ENCODE measurements at places on chromosomes 6 and 20.

DNA sequence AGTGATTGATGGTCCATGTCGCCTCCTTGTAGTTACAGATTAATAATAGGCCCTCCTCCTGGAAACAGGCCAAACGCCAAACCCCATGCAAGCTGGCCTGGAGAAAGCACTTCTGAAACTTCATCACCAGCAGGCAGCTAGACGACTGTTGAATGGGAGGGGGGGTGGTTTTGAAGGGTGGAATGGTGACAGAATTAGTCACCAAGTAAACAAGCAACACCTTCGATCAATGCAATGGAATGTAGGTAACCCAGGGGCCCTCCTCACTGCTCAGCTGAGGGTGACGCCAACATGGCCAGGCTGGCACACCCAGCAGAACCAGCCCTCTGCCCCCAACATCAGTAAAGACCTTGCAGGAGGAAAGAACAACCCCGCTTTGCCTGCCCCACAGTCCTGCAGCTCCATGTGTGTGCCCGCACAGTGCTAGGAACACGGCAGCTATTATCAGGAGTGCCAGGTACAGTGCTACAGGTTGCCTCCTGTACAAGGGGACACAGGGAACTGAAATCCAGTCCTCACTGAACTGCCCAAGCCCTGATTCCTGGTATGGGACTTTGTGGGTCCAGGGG, 2.7 kb downstream of the BCAS1 start:
- DNase-seq: no peak

DNA sequence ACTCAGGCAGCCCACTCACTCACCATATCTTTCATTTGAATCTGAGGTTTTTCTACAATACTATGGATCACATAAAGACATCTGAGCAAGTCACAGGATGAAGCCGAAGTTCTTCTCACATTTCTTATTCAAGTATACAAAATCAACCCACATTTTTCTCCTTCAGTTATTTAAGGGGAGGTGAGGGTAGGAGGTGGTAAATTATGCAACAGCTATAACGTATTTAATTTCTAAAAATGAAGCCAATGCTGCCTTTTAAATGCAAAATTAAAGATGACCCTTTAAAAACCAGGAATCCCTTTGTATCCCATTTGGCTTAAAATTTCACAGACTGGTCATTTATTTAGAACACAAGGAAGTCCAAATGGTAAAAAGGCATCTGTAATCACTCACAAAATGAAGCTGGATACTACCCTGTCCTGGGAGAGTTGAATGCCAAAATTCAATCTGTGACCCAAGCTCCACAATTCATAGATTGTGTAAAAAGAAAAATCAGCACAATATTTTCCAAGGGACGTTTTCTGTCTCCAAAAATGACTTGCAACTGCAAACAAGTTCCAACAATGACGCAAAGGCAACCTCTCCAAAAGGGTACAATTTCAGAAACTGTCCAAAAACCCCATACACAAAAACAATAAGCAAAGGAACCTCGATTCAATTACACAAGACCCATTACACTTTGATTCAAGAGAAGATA, 48.8 kb downstream of the EPB41L2 start:
- no peak for DNase-seq

DNA sequence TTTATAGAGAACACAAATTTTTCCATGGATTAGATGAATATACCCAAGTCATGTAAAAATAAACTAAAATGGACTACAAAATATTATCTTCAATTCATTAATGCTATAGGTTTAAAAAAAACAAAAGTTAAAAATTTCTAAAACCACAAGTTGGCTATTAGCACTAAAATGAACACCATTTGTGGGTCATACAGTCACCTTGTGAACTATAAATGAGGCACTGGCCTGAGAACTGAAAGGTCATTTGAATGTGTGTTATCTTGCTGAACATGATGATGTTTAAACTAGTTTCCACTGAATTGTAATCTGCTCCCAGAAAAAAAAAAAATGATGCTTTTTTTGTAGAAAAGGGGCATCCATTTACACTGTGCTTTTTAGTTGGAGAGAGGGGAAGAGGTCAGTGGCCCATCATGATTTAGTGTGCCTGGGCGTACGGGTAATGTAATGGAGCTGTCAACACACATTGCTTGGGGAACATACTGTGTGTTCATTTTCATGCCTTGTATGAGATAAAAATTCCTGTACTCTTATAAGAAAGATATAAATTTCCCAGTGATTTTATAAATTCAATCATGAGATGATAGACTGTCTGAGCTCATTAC, 96.6 kb upstream of the FKBP1C start:
- DNase-seq: no peak

DNA sequence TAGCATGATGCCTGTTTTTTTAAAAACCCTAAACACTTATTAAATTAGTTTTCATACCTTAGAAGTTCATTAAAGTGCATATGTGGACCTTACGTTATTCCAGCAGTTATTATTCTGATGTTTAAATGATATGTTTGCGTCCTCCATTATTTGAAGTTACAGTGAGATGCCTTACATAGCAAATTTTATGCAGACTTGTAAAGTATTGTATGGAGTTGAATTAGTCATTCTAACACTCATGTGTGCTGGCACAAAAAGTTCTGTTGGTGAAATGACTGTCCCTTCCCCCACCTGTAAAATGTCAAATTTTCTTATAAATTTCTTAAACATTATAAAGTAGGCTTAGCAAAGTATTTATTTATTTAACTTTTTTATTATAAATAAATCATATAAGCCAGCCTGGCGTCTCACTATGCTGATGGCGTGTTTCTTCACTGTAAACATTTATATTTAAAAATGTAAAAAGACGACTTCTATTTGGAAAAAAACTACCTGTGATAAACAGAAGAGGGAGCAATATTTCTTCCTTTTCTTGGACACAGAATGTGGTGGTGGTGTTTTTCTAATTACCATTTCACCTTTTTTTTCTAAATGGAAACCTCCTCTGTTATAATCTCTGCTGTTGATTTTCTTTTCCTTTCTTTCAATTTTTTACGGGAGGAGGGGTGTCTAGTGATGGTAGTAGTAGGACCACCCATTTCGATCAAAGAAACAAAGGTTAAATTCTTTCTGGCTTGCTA, 155.4 kb downstream of the RFPL4B start:
- DNase-seq: no peak

DNA sequence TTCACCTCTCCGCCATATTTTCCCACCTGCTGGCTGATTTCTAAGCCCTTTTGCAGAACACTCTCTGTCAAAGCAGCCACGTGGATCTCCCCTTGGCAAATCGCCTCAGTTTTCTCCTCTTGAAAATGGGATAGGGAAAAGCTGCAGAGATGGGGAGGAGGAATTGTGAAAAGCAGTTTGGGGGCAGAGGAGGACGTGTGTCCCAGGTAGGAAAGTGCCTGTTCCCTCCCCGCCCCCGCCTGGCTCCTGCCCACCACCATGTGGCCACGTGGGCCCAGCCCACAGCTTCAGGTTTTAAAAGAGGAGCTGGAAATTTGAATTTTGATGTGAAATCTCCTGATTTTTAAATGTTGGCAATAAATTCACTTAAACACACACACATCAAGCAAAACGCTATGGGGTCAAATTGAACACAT, 3.6 kb upstream of the CEBPB start:
- DNase-seq: no peak

GRCh38 chr6:166008441-166009369, 158.9 kb downstream of the TBXT start:
- peak; percentile 38 for DNase-seq

- no peak for DNase-seq
Observed at GRCh38 chr20:11296221-11296620, 621.5 kb upstream of the BTBD3 start.

GRCh38 chr6:152309006-152309405, 328.2 kb downstream of the SYNE1 start:
- no peak for DNase-seq

DNA sequence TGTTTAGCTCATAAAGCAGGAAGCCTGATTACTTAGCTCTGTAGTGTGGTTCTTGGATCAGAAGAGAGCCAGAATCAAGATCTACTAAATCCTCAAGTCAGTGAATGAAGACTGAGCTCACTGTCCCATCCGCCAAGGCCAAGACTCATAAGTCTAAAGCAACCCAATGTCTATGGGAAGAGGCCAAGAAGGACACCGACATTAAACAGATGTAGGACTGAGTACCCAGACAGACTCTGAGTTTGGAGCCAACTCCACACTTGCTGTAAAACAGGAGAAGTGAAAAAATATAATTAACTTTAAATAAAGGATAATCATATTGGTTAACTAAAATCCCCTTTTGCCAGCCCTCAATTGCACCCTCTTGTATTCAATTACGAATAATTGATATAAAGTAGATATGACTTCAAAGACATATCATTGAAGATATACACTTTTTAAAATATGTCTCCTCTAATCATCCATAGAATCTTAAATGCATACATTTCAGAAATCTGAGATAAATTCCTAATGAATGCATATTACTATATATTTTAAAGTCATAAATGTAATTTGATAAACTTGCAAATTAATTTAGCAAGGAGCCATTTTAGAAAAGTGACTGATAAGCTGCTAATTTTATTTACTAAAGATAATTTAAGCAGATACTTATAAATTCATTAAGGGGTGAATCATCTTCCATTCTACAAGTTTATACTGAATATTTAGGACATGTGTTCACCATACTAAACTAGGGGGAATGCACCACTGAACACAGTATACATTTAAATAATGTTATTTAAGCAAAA, 617.0 kb upstream of the ARID1B start:
- no peak for DNase-seq

GRCh38 chr6:125888989-125889656, 67.4 kb upstream of the HINT3 start:
- DNase-seq: no peak

GRCh38 chr6:170269151-170269845, 21.6 kb downstream of the DLL1 start:
- DNase-seq: peak; percentile 95

DNA sequence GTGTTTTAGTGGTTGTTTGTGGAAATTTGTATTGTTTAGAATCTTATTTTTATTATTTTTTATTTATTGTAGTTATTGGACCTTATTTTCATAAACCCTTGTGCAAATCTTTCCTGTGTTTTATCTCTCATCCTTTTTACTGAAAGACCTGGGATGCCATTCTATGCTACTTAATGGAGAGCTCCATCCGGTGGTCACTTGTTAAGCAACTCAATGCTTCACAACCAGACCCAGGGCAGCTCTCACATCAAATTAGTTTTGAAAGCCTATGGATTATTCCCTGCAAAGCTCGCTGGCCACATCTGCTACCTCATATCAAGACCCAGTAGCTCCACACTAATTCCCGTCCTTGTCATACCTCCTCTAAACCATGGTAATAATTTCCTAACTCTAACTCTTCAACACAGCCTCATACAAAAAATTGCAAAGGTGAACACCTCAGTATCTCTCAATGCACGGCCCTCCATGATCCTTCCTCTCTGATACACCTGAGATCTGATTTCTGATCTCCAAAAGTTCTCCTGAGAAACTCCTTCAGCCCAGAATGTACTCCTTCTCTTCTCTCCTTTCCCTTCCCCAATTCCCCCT, 296.6 kb upstream of the MANEA start:
- peak; percentile 19 for DNase-seq

DNA sequence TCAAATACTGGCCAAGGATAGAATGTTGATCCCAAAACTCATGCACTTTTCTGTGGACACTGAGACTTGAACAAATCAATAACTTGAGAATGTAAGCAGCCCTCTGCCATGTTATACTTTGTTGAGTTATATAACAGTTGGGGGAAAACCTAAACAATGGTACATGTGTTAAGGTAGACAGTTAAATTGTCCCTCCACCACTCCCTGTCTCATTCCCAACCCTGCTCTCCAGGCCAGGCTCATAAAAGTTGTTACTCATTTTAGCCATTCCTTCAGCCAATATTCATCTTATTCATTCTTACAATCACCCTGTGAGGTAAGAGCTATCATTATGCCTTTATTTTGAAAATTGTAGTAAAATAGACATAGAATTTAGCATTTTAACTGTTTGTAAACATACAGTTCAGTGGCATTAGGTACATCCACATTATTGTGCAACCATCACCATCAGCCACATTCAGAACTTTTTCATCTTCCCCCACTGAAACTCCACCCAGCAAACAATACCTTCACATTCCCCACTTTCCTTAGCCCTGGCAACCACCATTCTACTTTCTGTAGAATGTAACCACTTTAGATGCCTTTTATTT, 38.2 kb upstream of the IER3 start:
- no peak for DNase-seq

GRCh38 chr6:32819729-32820128, 2.9 kb upstream of the HLA-DOB start:
- no peak for DNase-seq

GRCh38 chr20:44910690-44911262, 916 bp downstream of the PABPC1L start:
- DNase-seq: no peak

DNA sequence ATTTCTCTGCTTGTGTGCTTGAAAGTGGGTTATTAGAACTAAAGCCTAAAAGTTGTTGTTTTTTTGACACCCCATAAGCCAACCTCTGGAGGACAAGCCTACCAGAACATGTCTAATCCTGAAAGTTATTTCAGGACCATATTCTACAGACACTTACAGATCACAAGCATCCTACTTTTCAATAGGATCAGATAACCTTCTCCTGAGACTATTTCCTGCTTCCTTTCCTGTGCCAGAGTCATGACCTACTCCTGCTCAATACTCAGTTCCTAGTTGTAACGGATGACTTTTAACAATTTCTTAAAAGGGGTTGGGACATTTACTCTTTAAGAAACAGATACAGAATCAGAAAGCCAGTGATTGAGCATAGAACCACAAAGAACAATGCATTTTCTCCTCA, 5.3 kb upstream of the FILIP1 start:
- DNase-seq: no peak

DNA sequence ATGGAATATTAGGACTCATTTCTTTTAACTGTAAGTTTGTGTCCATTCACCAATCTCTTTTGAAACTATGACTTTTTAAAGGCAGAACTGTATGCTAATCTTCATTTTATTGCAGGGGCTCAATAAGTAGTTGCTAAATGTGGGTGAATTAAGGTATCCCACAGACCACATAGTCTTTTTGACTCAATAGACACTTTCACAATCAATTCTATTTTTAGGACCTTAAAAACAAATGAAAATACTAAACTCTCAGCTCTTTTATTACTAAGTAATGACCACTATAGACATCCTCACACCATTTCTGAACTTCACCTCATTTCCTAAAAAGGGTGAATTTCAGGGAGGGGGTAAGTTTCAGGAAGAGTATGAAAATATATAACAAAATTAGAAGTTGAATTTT, 106.8 kb upstream of the BEND6 start:
- DNase-seq: no peak

GRCh38 chr20:23200413-23200812, 114.3 kb upstream of the CD93 start:
- DNase-seq: no peak

- no peak for DNase-seq
Observed at GRCh38 chr20:33275215-33275614, 7.8 kb upstream of the BPIFB1 start.

- no peak for DNase-seq
Observed at GRCh38 chr6:150634176-150634963, 34.7 kb downstream of the PLEKHG1 start.
